T-helper 22 cell (primary cell): ENCODE measurements at places on chromosomes 13 and 19.

- no peak for DNase-seq
Measured at GRCh38 chr19:1409204-1410005, 2.0 kb downstream of the DAZAP1 start.

GRCh38 chr13:60562096-60562780 is 165.2 kb downstream of the TDRD3 start:
- DNase-seq, result no peak

DNA sequence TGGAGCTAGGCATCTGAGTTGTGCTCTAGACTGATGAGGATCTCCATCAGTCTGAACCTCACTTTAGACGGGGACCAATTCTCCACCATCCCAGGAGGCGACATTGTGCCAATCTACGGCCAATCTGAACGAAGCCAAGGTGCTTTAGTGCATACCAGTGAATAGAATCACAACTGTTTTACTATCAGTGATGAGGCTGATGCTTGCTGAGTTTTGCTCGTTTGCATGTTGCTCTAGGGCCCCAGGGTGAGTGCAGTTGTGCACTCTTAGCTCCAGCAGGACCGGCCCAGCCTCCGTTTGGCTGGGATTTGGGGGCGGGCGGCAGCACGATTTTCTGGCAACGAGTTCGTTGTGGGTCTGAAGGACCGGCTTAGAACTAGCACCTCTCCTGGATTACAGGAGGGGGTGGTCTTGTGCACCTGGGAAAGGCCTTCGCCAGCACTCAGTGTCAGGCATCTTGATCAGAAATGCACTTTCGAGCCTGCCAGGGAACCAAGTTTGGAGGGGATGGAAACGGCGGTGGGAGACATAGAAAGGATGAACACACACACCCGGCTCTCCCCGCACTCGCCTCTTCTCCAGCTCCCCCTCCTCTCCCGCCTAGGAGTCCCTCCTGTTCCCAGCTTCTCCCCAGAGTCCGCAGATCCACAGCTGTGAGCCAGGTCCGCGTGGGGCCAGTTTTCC is 4.4 kb downstream of the GSX1 start:
- no peak for DNase-seq

GRCh38 chr13:33229446-33230177 is 55.9 kb downstream of the STARD13 start:
- no peak for DNase-seq

- DNase-seq, result peak; percentile 17
Measured at GRCh38 chr19:23799321-23799720, 40.6 kb upstream of the ZNF681 start.
